ENCODE measurements at places on chromosomes 4 and X.

DNA sequence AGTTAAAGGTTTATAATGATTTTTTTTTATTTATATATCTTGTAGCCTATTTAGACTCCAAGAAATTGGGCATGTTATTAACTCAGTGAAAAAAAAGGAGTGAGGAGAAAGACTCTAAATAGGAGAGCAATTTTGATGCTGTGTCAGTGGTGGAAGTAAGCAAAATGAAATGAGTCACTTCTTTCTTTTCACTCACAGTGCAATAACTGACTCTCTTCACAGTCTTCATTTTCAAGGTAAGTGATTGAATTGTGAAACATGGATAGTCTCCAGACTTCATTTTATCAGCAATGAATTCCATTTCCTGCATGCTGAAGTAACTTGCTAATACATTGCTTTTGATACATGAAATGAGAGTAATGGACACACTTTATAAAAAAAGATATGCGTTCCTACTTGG lies 2271.5 kb downstream of the PCDH7 start:
- DNase-seq = no peak

GRCh38 chr4:23934915-23935314 lies 45.1 kb upstream of the PPARGC1A start:
- DNase-seq = no peak

DNA sequence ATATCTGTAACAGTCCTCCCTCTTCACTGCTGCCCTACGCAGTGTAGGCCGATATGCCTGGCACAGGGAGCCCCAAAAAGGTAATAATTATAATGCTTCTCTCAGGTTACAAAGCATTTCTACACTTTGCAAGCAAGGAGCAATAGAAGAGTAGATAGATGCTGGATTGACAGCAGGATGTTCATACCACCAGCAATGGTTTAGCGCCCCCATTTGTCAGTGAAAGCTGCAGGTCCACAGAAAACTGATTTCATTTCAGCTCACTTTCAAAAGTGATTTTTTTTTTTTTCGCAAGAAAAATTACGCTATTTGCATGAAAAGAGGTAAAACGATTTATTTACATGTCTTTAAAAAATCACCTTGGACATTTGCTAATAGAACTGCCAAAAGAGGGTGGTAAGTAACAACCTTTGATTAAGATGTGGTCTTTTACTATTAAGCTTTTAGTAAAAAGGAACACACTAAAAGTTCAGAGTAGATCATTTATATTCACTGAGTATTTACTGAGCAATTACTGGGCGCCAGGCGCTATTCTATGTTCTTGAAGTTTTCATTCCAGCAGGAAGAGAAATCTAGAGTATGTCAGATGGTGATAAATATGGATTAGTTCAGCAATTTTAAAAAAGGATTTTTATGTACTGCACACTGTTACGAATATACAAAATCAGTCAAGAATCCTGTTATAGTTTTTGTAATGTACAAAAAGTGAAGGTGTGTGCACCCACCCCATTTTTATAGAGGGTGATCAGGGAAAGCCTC lies 34.4 kb downstream of the HPF1 start:
- DNase-seq = no peak

GRCh38 chrX:10526451-10526850 lies 93.9 kb downstream of the MID1 start:
- no peak for DNase-seq

GRCh38 chrX:43005561-43005960 lies 227.6 kb upstream of the PPP1R2C start:
- no peak for DNase-seq

- no peak for DNase-seq
Observed at GRCh38 chr4:26596843-26597242, 13.0 kb downstream of the TBC1D19 start.

DNA sequence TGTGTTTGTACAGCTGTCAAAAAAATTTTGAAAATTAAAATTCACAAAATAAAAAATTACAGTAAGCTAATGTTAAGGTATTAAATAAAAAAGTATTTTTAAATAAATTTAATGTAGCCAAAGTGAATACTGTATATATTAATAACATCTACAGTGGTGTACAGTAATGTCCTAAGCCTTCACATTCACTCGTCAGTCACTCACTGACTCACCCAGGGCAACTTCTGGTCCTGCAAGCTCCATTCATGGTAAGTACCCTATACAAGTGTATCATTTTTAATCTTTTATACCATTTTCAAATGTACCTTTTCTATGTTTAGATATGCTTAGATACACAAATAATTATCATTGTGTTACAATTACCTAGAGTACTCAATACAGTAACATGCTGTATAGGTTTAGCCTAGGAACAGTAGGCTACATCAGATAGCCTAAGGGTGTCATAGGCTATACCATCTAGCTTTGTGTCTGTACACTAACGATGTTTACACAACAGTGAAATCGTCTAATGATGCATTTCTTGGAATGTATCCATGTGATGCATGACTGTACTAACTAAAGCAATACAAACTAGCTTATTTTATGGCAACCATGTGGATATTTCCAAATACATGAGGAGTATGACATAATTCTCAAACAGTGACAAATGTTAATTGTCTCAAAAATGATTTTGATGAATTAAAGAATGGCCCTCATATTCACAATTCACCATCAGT lies 13.7 kb downstream of the DDX60 start:
- DNase-seq = no peak

DNA sequence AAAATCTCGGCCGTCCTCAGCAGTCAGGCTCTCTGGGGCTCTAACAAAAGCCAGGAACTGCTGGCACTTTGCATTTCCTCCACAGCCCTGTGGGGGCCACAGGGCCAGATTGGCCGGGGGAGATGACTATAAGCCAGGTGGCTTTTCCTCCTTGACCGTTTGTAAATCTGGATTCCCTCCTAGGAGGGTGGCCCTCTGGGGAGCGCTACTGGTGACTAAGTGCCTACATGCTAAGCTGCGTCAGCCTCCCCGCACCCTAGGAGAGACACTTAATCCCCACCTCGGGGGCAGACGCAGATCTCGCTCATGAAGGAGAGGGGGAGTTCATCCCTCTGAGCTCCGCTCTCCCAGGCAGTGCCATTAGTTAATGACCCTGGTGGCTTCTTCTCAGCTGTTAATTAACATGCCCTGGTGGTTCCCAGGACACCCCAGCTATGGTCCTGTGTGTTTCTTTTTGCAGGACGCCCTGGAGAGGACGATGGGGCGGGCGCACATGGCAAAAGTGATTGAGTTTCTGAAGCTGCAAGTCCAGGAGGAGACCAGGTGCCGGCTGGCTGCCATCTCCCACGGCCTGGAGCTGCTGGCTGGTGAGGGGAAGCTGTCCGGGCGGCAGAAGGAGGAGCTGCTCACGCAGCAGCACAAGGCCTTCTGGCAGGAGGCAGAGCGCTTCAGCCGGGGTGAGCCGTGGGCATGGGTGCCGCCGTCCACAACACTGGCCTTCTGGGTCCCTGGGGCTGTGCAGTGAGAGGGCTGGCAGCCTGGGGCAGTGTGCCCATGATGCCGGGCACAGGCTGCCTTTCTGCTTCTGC lies 41.6 kb downstream of the EVC start:
- DNase-seq = no peak

DNA sequence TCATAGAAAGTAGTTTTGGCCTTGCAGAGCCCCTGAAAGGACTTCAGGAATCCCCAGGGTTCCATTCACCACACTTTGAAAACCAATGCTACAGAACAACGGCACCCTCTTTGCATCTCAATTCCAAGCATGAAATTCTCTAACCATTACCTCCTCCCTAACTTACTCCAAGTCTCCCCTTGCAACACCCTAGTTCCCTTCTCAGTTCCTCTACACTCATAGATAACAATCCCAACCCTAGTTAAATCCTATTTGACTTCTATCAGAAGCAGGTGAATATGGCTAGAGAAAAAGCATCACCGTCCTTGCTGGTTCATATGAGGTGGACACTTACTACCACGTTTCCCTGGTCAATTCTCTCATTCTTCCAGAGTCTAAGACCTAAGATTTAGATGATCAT lies 2.4 kb downstream of the RCHY1 start:
- DNase-seq = no peak

- DNase-seq = no peak
Observed at GRCh38 chr4:153651587-153651986, 32.5 kb upstream of the TLR2 start.

GRCh38 chr4:41176340-41176739 lies 38.0 kb downstream of the APBB2 start:
- no peak for DNase-seq

DNA sequence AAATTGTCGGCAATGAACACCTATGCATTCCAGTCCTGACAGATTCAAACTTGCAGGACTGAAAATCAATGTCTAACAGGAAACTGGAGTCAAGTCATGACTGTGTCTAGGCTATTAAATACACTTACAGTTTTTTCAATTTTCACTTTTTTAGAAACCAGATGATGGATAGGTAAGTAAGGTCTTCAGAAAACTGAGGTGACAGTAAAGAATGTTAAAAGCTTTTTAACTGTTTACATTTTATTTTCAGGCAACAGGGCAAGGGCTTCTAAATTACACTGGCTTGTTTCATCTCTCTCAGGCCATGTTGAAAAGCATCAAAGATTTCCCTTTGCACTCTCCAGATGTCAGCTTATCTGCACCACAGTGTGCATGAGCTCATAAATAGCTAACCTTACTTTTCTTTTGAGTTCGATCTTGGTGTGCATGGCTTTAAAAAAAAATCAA lies 65.2 kb downstream of the SEC24D start:
- no peak for DNase-seq

GRCh38 chr4:1866189-1866661 lies 5.0 kb upstream of the NSD2 start:
- DNase-seq = no peak

- no peak for DNase-seq
Observed at GRCh38 chr4:79408063-79408462, at the start of gene GK2. Gene GK2 (minus strand): TSS chr4:79408228. CDS start chr4:79408200, 28 bp downstream.

- DNase-seq = no peak
Observed at GRCh38 chr4:149896432-149896831, 80.8 kb upstream of the IQCM start.

- no peak for DNase-seq
Observed at GRCh38 chr4:137454767-137455166, 77.5 kb downstream of the PCDH18 start.

DNA sequence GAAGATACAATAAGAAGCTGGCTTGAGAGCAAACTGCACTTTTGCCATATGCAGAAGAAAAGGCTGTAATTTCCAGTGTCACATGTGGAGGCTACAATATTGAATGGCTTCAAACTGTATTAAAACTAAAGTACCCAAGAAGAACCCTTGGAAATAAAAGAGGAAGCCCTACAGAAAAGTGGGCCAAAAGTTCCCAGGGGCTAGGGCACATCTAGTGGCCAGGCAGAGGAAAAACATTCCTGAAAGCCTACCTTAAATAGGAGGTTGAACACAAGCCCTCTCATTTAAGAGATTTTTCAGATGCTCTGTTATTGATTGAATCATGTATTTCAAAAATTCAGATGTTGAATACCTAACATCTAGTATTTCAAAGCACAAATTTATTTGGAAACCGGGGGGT lies 40.6 kb upstream of the PRDX4 start:
- no peak for DNase-seq

- no peak for DNase-seq
Observed at GRCh38 chr4:92651536-92651935, 347.8 kb downstream of the GRID2 start.

DNA sequence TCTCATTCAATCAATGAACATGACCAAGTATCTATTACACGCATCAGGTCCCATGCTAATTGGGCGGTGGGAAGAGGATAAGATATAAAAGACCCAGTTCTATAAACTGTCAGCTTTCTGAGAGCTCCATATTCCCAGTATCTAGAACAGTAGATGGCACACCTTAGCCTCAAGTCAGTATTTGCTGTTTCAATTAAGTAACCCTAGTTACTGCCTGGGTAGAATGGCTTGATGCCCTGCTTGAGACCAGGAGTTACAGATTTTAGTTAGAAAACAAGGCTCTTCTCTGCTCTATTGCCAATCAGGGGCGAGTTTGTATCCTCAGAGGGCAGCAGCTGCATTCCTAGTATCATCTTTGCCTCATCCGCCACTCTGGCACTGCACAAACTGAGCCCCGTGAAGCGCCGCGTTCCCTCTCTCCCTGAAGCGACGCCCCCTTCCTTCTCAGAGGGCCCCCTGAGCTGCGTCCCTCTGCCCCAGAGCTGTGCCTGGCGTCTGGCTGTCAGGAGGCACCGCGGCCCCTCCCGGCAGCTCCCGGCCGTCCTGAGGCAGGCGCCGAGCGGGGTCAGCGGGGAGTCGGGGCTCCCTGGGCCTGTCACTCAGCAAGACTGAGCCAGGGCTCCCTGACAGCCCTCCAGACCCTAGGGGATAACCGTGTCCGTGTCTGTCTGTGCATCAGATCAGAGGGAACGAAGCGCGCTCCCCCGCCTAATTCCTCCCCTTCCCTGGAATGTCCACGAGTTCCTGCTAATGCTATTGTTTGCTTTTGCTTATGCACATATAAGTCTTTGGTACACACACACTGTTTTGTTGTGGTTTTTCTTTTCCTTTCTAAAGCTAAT lies 212.4 kb upstream of the TTC29 start:
- no peak for DNase-seq

DNA sequence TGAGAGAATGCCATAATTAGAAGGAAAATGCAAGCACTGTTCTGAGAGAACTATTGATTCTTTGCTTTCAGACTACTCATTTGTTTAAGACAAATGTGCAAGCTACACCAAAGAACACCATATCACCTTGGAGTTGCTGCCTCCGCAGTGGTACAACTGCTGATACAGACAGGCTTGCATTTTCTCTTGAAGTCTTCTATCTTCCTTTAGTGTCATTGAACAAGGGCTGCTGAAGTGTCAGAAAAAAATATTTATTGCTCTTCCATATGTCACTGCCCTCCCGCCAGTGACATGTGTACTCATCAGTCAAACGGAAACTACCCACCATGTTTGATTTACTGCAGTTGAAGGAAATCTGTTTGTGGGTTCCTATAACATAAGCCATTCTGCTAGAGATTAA lies 318.3 kb upstream of the MAGEB18 start:
- DNase-seq = no peak

DNA sequence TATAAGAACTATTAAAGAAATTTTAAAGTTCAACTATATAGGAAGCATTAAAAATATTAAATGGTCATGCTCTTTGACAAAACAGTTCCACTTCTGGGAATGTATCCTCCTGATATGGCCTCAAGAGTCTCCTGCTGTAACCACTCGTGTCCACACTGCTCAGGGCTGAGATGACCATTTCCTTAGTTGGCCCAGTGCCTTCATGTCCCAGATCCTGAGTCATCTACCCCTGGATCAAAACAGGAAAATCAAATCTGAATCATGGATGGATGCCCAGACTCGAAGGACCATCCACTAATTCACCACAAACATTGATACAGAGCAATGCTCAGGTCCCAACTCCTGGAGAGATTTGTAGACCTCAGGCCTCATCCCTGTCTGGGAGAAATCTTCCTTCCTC lies 44.7 kb downstream of the GPRASP3 start:
- DNase-seq = no peak
